Heart left ventricle (tissue), 16 donors: ENCODE measurements at places on chromosomes 6 and 20. TPM values are rescaled to one million over a fixed set of nuclear protein-coding genes. Genes with fewer than 3 reads are reported as not detected.

DNA sequence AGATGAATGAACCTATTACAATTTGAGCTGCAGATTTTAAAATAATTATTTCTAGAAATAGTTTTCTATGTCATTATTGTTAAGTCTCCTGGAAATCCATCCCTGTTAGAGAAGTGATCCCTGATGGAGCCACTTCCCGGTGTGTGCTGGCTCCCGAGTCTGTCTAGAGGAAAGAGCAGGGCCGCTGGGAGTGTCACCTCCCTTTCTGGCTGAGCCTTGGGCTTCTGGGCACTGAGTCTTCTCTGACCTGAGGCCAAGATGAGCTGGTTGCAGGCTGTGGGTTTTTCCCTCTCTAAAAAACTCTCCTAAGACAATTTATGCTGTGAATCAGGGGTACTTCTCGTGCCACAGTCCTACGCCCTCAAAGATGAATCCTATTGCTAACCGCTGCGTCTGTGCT is 28.8 kb upstream of the TCFL5 start:
- DNase-seq, result no peak

GRCh38 chr6:9554806-9555205 is 860.1 kb downstream of the TFAP2A start:
- no peak for DNase-seq

DNA sequence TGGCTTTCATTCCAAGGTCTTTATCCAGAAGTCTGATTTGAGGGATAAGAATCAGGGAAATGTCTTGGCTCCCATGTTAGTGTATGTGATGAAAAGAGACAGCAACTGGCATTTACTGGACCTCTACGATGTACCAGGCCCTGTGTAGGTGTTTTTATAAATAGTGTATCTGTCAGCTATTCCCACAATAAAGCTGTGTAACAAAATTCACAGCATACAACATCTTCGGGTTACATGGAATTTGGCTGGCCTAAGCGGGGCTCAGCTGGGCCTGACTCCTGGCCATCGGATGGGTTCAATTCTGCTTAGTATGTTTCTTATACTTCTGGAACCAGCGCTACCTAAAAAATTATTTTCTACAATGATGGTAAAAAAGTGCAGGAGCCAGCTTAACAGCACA is 128.2 kb downstream of the SNX5 start:
- no peak for DNase-seq

DNA sequence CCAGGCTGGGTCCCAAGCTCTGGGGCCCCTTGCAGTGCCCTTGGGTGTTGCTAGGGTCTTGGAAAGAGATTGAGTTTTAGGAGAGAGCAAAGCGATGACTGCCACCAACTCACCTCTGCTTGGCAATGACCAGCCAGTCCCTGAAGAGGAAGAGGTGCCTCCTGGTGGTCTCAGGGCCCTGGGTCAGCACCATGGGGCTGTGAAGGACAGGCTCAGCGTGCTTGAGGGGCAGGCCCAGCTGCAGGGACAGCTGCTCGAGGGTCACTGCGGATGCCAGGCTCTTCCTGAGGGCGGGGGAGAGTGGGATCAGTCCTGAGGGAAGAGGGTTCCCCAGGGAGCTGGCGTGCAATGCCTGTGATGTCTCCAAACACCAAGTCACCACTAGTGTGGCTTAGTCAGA is 50.8 kb upstream of the TAGAP start:
- no peak for DNase-seq

GRCh38 chr20:2314759-2315439 is 19.1 kb downstream of the TGM3 start:
- DNase-seq, result peak; percentile 63

DNA sequence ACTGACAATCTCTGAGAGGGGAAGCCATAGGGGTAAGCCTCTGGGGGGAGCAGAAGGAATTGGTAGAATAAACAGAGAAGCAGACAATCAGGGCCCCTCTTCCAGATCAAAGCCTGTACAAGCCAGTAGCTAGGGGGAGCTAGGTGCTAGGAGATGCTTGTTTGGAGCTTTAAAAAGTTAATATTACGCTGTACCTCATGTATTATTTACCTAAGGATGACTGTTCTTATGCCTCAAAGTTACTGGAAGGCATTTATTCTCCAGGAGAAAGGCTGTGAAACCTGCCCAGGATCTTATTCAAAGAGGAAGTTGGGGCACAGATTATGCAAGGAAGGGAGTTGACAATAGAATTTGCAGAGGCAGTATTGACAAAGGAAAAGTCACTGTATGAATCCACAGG is 111.8 kb upstream of the SLC35F1 start:
- no peak for DNase-seq

DNA sequence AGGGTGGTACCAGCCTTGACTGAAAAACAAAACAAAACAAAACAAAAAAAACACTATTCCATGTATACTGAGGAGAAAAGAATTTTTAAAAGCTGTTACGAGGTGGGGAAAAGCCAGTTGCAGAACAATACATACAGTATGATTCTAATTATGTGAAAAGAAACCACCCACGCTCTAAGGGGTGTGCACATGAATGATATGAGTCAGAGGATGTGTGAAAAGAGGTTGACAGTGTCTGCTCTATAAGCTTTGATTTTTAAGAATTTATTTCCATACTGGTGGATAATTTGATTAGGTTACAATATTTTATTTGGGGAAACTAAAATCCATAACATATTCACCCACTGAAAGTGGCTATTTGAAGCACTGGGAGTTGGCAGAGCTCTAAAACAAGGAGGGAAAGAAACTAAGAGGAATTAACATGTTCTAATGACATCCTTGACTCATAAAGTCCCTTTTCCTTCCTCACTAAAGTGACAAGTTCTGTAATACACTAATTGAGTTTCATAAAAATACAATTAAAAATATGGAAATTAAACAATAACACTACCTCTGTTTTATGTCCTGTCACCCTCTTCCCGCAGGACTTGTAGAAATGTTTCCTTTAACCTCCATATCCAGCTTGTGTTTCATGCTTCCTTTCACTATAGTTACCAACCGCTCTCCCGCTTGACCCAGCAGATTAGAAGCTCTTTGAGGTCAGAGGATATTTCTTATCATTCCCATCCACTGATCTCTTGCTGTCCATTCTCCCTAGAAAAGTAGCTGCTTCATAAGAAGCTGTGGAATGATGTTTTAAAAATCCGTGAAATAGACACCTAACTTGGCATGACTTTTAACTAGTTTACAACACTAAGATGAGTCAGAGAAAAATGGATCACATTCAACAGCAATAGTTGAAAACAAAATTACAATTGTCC is 118.6 kb upstream of the CCDC28A start:
- DNase-seq, result no peak

- DNase-seq, result no peak
Observed at GRCh38 chr6:104046426-104046825, 813.3 kb downstream of the HACE1 start.

- no peak for DNase-seq
Observed at GRCh38 chr20:40591119-40591518, 97.9 kb downstream of the MAFB start.

GRCh38 chr6:144749263-144749662 is 464.1 kb downstream of the UTRN start:
- no peak for DNase-seq

GRCh38 chr6:156977527-156978291 is 200.5 kb downstream of the ARID1B start:
- DNase-seq, result peak; percentile 43

GRCh38 chr20:50015993-50016770 is 33.4 kb downstream of the SNAI1 start:
- no peak for DNase-seq

DNA sequence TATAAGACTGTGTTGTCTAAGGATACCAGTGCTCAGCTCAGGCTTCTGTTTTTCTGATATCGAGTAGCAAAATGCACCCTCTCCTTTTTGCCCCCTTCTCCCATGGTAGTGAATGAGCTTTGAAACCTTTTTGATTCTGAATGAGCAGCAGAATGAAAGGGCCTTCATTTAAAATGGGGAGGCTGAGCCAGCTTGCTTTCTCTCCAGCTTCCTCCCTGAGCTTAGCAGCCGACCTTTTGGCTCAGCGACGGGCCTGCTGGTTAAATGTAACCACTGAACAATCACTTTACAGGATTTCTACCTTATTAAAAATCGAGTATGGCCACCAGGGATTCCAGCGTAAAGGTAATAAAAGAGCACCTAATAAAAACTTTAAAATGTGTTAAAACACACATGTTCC is 133.7 kb upstream of the SPACA1 start:
- DNase-seq, result no peak

- DNase-seq, result no peak
Observed at GRCh38 chr6:161631676-161632194, 357.9 kb upstream of the AGPAT4 start.

DNA sequence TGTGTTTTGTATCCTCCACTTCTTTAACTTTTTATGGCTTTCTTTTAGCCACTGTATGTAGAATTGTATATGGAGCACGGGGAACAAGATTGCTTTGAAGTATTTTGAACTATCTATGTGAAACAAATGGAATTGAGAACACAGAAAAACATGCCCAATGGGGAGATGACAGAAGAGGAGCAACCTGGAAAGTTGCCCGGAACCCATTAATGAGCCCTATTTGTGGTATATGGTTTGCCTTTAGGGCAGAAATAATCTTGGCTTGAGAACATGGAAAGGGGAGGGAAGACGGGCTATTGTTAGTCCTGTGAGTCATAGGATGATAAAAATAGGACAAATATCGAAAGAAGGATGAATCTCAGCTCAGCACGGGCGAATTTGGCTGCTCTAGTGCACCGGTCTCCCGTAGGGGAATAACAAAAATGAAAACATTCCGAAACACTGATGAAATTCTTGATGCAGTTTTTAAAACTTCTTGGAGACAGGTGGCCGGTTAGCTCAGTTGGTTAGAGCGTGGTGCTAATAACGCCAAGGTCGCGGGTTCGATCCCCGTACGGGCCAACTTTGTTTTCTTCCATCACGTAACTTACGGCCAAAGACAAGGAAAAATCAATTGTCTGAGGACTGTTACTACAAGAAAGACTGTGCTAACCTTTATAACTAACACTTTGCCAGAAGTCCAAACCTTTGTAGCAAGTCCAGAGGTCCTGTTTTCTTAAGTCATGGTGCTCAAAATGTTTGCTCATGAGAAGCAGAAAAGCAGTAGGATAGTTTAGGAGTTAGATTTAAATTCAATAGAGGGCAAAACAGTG is 15.7 kb downstream of the HMGN4 start:
- DNase-seq, result peak; percentile 66

DNA sequence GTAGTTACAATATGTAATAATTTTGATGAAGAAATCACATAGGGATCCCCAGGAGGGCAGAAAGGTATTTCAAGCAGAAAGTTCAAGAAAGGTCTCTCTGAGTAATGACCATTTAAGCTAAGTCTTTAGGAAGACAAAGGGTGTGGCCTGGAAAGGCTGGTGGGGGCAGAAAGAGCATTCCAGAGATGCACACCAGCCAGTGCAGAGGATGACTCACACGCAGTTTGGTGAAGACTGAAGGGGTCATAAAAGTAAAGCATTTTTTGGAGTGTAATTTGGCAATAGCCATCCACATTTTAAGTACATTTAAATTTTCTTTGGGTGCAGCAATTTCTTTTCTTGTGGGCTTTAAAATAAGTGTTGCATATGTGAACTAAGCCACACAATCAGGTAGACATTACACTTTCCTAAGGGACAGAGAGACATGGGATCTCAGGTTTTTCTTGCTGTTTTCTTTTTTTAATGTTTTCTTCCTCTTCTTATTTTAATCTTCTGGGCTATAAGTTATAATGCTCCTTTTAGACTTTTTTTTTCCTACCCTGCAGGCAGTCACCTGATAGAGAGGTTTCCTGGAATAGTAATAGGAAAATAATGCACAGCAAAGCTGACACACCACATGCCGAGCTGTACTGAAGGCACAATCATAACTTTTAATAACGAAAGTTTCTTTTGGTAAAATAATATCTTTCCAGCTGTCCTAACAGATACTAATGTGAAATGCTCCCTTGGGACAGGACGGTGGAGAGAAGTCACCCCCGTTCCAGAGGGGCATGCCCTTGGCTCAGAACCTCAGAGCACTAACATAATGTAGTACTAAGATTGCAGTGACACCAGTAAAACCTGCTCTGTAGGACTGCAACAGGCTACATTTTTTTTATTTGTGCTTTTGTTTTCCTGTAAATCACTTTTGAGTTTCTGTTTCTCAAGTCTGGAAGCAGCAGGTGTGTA is 49.6 kb upstream of the PTPRK start:
- no peak for DNase-seq

DNA sequence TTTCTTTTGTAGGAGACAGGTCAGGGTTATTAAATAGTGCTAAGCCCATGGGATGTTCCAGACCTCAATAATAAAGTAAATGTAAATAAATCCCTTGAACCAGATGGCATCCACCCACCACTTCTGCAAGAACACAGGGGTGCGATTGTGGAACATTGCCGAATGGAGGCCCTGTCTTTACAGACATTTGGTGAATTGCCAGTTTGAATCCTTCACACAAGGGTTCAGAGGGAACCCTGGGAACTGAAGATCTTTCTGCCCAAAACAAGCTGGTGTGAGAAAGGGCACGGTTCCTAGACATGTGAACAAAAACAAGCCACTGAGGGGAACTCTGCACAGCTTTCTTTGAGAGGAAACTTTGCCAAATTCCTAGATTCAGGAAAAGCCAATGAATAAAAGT is 30.2 kb upstream of the RNF8 start:
- no peak for DNase-seq

- no peak for DNase-seq
Observed at GRCh38 chr20:47314647-47315338, 41.7 kb downstream of the ZMYND8 start.

DNA sequence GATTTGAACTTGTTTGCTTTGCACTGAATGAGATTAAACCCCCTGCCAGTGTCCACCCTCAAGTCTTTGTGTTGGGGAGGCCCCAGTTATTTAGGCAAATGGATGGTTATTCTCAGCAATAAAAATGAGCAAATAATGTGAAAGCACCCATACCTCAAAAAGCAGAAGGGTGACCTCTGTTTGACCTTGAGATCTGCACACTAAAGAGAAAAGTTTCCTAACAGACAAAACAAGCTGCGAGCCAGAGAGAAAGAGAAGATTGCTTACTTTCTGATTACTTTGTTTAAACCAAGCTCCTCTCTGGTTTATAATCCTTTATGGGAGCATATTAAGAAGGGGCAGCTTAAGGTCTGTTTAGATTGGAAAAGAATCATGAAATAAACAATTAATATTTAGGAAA is 30.4 kb upstream of the TRERF1 start:
- no peak for DNase-seq

GRCh38 chr20:40757087-40757486 is 68.1 kb upstream of the MAFB start:
- no peak for DNase-seq

Gene BACH2
- total RNA-seq, result 7.2 TPM

Gene MOG
- total RNA-seq, result 6.8 TPM

Gene KIF25
- total RNA-seq, result 0.25 TPM

Gene TAAR9
- total RNA-seq, result not detected

Gene NFATC2
- 6.3 TPM for total RNA-seq

Gene RIPOR2
- 2.7 TPM for total RNA-seq

Gene LY6G5C
- 1.3 TPM for total RNA-seq

Gene SAMD5
- 1.2 TPM for total RNA-seq

Gene LY6G6D
- not detected for total RNA-seq

Gene MMP24
- 0.08 TPM for total RNA-seq

Gene EMILIN3
- total RNA-seq, result 2.1 TPM

Gene HDGFL1
- not detected for total RNA-seq

Gene OR12D2
- total RNA-seq, result not detected
